Caudate nucleus (tissue), 63 donors: ENCODE measurements at places on chromosomes 2 and 18.

GRCh38 chr18:79523206-79523735, 127.5 kb downstream of the NFATC1 start:
- DNase-seq, result no peak

DNA sequence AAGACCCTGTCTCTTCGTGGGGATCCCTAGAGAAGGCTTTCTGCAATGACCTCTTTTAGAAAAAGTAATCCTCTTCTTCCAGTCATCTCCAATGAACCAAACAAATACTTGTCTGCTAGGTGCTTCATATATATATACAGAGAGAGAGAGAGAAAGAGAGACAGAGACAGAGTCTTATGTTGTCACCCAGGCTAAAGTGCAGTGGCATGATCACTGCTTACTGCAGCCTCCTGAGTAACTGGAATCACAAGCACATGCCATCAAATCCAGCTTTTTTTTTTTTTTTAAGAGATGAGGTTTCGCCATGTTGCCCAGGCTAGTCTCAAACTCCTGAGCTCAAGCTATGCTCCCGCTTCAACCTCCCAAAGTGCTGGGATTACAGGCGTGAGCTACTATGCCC, 18.6 kb upstream of the PKDCC start:
- no peak for DNase-seq

GRCh38 chr2:143949121-143949848, 570.6 kb downstream of the ZEB2 start:
- no peak for DNase-seq

- no peak for DNase-seq
Measured at GRCh38 chr2:177165721-177166711, 46.6 kb upstream of the HNRNPA3 start.

GRCh38 chr2:181680937-181681811, 857 bp upstream of the NEUROD1 start:
- no peak for DNase-seq

DNA sequence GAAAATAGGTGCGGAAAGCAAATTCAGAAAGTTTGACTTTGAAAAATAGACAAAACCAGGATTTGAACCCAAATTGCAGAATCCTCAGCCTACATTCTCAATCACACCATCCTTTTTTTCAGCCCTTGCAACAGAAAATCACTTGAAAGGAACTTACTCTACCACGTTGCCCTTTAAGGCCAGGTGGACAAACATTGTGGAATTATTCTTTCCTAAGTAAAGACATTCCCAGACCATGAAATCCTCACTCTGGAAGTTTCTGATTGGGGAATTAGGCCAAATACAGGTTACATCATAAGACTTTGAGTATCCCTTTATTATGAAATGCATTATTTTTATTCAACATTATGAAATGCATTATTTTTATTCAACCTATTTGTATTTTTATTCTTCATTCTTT, 259.4 kb downstream of the RAD51AP2 start:
- no peak for DNase-seq

GRCh38 chr2:98654699-98655495, 46.5 kb downstream of the UNC50 start:
- no peak for DNase-seq

- DNase-seq, result no peak
Measured at GRCh38 chr2:217996361-217996760, 6.4 kb downstream of the TNS1 start.

- no peak for DNase-seq
Measured at GRCh38 chr2:29042561-29043075, 31.7 kb downstream of the PCARE start.

- no peak for DNase-seq
Measured at GRCh38 chr18:48950536-48951447, at the start of gene SMAD7. TSS of gene SMAD7 (minus strand) at chr18:48950965. CDS start at chr18:48950424, 541 bp downstream.

GRCh38 chr2:1488851-1489250, 75.6 kb downstream of the TPO start:
- DNase-seq, result no peak

GRCh38 chr2:132517386-132517785, 100.8 kb downstream of the GPR39 start:
- no peak for DNase-seq

DNA sequence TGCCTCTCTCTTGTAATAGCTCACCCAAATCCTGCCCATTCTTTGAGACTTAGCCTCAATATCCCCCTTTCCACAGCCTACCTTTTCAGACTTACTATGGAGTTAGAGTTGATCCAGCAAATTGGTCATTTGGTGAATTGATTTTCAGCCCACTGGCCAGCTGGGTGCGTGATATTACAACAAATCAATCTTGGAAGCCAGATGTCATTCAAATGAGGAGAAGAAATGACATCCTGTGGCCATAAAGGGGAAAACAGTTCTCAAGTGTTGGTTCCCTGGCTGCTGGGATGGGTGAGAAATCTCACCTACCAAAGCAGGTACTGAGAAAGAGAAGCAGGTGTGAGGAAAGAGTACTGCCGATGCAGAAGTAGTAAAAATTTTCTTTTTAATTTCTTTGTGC, 36.7 kb upstream of the FOXI3 start:
- no peak for DNase-seq

DNA sequence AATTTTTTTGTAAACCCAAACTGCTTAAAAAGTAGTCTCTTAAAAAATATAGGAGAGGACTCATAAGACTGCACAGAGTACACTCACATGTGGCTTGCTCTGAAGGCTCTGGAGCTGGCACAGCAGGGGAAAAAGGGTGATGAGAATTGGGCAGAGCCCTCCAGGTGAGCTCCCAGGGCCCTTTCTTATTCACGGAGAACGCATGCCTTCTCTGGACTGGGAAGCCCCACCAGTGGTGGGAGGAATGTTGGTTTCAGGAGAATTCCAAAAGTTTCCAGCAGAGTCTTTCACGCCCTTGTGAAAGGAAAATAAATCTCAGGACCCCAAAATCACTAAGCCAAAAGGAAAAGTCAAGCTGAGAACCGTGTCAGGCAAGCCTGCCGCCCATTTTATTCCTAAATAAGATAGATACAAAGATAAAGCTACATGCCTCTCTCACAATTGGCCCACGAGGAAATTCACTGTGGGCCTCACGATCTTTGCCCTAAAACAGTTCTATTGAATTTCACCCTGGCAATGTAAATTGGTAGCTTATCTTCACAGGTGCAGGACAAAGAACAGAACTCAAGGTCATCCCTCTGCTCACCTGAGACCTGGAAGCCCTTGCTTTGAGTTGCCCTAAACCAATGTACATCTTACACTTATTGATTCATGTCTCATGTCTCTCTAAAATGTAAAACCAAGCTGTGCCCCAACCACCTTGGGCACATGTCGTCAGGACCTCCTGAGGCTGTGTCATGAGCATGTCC, 15.5 kb upstream of the MC5R start:
- no peak for DNase-seq

DNA sequence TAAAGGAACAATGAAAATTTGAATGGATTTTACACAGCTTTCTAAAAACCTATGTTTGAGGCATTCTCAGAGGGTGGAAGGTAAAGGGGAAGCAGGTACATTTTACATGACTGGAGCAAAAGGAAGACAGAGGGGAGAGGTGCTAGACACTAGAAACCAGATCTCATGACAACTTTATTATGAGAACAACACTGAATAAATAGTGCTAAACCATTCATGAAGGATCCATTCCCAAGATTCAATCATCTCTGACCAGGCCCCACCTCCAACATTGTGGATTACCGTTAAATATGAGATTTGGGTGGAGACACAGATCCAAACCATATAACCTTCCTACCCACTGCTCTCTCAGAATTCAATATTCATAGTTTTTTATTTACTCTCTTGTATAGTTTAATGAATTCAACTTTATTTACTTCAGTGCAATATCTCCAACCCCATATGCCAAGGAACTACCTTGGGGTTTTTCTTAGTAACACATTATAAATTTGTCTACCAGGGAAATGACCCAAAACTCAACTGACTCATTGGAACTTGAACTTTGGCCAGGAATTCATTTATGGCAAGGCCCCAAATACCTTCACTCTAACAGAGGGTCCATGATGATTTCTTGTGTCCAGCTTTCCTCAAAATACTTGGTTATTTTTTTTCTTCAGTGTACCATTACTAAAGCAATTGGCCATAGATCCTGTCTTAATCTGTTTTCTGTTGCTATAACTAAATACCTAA, 317.8 kb downstream of the GULP1 start:
- no peak for DNase-seq

- no peak for DNase-seq
Measured at GRCh38 chr2:30218338-30218713, 13.0 kb upstream of the LBH start.

DNA sequence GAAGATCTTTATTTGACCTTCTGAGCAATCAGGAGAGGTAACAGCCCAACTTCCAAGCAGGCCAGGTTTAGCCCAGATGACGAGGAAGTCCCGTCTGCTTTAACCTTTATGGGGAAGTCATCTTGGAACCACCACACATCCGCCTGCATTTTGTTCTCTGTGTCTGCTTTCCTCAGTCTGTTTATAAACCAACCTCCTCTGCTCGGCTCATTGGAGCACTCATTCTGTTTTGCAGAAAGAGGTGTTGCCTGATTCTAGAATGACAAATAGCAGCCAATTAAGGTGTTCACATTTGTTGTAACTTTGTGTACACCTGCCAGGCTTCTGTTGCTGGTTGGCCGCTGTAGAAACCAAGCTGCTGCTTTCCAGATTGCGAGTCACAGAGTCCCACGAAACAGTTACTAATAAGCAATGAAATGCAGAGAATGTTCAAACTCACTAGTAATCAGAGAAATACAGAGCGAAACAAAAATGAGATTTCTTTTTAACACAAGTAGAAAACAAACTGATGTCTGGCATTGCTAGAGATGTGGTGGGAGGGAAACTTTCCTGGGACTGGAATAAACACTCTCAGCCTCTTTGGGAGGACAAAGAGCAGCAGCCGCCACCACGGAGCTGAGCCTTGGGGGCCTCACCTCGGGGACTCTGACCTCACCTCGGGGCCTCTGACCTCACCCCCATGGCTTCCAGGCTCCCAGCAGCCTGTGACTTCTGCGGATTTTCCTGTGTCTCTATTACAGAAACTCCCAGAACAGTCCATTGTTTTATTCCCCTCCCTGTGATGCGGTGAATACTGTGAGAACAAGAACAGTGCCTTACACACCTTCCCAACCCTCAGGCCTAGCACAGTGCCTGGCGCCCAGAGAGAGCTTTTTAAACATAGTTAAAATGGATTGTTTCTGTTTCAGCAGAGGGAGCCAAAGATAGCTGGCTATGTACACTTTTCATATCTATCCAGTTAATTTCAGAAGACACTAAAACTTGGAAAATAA, 64.0 kb downstream of the MBP start:
- DNase-seq, result no peak

DNA sequence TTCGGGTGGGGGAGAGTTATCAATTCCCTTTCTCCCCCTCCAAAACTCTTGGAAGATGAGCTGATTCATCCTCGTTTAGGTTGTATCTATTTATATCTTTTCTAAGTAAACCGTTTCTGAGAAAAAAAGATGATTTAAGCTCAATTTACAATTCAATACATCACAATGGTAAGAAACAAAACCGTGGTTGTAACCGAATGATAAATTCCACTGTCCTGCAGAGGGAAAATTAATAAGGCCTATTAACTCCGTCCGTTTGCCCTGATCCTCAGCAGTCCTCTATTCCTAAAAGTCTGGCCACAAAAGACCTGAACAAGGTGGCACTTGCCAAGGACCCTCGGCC, 286.2 kb downstream of the TCF4 start:
- no peak for DNase-seq

- no peak for DNase-seq
Measured at GRCh38 chr2:39432701-39433100, 4.4 kb downstream of the MAP4K3 start.

DNA sequence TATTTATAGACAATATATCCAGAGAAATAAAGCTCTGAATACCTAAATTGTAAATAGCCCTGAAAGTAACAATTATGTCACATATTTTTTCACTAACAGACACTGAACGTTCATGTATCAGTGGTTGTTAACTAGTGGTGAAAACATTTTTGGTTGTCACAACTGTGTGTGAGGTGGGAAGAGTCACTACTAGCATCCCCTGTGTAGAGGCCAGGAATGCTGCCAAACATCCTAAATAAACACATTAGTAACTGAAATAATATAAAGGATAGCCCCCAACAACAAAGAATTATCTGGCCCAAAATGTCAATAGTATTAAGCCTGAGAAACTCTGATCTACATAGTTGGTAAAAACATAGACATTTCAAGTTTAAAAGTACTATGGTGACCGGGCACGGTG, 64.5 kb downstream of the ROCK1 start:
- DNase-seq, result no peak

DNA sequence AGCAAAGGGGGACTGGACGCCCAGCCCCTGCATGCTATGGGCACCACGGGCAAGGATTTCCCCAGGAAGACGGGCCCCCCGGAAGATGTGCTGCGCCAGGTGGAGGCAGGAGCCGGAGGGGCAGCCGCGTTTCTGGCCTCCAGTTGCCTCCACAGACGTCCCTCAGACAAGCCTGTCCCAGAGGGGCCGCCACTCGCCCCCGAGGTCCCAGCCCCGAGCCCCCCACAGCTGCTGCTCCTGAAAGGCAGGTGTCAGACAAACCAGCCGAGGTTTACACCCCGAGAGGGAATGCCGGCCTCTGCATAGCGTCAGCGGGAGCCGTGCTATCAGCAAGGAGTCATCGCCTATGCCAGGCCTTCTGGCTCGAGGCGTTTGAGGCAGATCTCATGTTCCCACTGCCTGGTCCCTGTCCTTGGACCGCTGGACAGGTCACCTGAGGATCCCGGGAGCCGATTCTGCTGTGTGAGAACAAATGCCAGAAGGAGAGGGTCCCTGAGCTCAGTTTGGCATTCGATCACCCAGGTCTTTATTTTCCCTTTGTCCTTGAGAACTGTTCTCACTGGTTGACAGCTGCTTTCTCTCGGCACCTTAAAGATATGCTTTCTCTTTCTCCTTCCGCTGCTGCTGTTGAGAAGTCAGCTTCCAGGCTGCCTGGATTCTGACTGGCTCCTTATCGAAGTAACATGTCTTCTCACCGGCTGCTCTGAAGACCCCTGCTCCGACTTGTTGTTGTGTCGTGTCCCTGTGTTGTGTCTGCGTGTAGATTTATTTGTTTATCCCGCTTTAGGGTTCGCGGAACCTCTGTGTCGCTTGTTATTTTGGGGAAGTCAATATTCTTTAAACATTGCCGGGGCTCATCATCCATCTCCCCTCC, 20.6 kb downstream of the CROCC2 start:
- no peak for DNase-seq

DNA sequence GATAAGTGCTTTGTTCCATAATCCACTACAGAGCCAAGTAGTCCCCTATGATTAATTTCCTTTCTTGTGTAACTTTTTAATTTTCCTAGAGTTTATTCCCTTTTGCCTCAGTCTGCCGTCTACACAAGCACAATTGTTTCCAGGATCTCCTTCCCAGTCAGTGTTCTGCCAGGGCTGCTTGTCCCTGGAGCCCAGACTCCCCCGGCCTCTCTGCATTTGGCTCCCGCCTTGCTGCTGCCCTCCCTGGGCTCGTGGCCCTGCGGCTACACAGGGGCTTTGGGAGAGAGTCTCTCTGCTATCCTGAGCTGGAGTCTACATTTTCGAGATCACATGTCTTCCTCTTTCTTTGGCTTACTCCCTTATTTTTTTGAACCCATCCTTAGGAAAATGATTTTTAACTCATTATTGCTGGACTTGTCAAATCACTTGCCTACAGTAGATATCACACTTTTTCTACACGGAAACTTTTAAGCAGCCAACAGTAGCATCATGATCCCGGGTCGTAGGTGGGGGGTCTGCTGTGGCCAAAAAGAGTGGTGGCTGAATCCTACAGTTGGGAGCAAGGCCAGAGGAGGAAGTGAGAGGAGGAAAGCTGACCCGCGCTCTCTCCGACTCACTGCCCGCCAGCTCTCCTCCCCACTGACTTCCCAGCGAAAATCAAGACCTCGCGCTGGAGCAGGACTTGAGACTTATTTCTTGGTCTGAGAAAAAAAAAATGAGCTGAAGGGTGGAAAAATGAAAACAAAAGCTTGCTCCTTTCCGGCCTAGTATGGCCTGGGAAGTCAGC, 9.4 kb downstream of the FBLN7 start:
- DNase-seq, result no peak
